ENCODE measurements at places on chromosomes 12 and 14.
A peak's percentile ranks its signal among the peaks of the same experiment; 100 is the strongest.

- DNase-seq, result no peak
These were observed 51.3 kb upstream of the NPFF start for GRCh38 chr12:53558631-53559030.

- no peak for DNase-seq
These were observed 31.7 kb downstream of the ANO6 start for GRCh38 chr12:45247589-45247988.

- no peak for DNase-seq
These were observed 26.2 kb downstream of the AVPR1A start for GRCh38 chr12:63124778-63125177.

DNA sequence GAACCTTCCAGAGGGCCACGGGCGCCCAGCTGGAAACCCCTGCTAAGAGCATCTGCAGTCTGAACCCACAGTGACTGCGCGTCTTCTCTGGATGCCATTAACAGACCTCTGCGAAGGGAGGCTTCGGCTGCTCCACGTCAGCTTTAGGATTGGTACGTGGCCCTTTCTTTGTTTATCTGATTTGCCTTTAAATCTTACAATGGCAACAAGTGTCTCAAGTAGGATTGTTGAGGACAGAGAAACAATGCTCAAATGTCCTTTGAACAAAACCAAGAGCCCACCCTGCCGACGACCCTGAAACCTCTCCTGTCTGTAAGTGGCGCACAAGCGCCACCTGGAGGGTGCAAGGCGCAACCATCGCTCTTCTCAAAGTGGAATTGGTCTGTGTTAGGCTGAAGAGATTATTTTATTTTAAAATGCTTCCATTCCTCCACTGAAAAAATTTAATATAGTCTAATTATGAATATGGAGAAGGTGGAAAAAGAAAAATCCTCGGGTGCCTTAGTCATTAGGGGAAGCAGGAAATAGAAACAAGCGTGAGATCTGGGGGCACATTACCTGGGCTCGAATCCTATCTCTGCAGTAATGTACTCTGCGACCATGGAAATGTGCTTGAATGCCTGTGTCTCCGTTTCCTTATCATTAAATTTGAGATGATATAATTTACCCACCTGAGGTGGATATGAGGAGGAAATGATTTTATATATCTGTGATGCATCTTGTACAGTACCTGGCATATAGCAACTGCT, 82.6 kb upstream of the PTPRB start:
- DNase-seq, result peak; percentile 65

GRCh38 chr12:128468926-128469325, 202.0 kb downstream of the TMEM132C start:
- no peak for DNase-seq

DNA sequence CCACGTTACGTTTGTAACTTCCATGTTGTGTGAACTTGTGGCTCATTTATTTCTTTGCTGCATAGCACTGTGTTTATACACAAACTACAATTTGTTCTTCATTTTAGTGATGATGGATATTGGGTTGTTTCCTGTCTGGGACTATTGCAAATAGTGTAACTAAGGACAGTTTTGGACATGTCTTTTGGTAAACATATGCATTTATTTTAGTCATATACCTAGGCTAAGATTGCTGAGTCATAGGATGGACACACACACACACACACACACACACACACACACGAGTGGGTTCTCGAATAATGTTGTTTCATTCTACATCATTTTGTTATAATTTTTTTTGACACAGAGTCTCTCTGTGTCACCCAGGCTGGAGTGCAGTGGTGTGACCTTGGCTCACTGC, 123.5 kb upstream of the CAND1 start:
- no peak for DNase-seq

GRCh38 chr14:100049220-100049619, 16.0 kb upstream of the EVL start:
- DNase-seq, result no peak
